DMS53 (cell line): ENCODE measurements at places on chromosomes 16 and 17.

- DNase-seq, result peak; percentile 22
Observed at GRCh38 chr16:23729503-23730424, 16.7 kb upstream of the ERN2 start.

DNA sequence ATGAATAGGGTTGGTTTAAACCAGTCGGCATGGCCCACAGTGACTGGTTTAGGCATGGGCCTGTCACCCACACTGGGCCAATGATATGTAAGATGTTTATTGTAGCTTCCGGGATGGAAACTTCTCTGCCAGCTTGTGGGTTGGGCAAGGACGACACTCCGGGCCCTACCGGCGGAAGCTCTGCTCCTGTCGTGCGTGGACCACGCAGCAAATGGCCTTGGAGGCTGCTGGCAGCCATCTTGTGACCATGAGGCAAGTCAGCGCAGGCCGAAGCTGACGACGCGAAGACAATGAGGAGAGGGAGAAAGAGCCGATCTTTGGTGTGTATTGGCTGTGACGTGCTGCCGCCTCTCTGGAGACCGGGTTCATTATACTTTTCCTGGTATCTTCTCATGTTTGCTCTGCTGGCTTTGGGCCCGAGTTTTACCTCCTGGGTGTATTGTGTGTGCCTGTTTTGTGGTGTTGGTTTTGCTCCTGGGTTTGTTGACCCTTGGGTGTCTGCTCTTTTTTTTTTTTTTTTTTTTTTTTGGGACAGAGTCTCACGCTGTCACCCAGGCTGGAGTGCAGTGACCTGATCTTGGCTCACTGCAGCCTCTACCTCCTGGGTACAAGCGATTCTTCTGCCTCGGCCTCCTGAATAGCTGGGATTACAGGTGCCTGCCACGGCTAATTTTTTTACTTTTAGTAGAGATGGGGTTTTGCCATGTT is 15.4 kb downstream of the SLC25A10 start:
- peak; percentile 87 for DNase-seq

DNA sequence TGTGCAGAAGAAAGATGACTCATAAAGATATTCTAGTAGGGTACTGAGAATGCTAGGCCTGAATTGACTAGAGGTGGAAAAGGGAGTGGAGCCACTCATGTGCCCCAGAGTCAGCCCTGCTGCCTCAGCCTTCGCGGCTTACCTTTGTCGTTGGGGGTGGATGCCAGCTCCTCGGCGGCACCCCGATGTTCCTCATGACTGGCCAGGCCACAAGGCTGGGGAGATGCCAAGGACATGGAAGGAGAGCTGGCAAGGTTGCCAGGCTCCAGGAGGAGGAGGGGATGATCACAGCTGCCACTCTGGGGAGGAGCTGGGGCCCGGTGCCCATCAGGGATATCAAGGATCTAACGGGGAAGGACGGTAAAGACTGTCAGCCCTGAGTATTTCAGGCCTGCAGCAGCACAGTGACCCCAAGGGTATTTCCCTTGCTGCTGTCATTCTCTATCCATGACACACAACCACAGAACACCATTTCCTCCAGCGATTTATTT is 9.7 kb upstream of the SLC35B1 start:
- no peak for DNase-seq

DNA sequence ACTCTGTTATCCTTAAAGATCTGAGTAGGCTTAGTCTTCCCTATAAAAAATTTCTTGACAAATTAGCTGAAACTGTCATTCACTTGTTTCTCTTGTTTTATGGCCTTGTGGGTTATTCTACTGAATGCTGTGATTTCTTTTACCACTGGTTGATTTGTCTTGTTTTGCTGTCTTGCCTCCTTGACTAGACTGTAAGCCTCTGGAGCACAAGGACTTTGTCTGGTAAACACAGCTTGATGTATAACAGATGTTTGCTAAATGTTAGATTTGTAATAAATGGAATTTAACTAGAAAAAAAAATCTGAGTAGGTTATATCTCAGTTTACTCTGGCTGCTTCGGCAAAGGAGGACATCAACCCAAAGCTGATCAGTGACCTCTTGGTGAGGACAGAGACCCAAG is 21.6 kb downstream of the VAC14 start:
- DNase-seq, result no peak

GRCh38 chr16:12081048-12081404 is 104.5 kb downstream of the SNX29 start:
- DNase-seq, result no peak

- DNase-seq, result peak; percentile 61
Observed at GRCh38 chr17:57862694-57863667, 13.1 kb upstream of the MRPS23 start.

DNA sequence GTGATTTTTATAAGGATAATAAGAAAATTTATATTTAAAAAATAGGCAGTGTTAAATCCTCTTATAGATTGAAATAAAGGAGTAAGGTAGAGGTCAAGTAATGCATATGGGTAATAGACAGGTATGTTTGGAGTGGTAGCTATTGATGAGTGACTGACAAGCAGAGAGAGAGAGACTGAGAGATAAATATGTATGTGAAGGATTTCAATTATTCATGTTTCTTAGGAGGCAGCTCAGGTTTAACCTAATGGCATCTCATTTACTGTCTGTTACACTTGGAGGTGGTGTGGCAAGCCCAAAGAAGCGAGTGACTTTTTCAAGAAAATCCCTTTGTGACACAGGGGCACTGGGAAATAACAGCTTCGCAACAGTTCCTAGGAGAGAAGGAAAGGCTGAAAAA is 120.2 kb downstream of the KIF2B start:
- no peak for DNase-seq

DNA sequence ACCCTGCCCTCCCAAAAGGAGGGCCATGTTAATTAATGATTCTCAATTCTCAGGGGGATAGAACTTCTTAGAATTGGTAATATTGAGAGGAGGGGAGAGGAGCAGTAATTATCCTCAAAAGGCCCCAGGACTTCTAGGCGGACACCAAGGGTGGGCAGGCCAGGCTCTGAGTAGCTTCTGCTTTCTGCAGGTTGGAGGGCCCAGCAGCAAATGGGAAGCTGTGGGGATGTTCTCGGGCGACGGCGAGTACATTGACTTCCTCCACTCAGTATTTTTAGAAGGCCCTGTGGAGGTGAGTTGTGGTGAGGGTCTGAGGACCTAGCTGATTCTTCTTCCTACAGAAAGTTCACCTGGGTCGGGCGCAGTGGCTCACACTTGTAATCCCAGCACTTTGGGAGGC is 57.5 kb downstream of the DNAH2 start:
- no peak for DNase-seq

DNA sequence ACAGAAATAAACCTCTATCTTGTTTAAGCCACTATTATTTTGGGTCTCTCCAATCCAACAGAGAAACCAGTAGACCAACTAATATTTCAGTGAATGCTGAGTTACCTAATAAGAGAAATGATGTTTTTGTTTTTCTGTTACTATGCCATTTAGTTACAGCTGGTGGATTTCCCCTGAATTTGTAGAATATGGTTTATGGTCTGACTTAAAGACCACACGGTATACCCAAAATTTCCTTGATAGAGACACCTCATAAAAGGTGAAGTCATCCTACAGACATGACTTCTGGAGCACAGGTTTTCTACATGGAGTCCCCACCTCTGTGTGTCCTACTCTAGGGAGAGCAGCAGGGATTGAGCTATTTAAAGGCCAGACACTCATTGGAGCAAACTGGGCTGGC is 13.3 kb downstream of the PIK3R5 start:
- no peak for DNase-seq

GRCh38 chr16:3995001-3995400 is 114.5 kb upstream of the CREBBP start:
- no peak for DNase-seq

DNA sequence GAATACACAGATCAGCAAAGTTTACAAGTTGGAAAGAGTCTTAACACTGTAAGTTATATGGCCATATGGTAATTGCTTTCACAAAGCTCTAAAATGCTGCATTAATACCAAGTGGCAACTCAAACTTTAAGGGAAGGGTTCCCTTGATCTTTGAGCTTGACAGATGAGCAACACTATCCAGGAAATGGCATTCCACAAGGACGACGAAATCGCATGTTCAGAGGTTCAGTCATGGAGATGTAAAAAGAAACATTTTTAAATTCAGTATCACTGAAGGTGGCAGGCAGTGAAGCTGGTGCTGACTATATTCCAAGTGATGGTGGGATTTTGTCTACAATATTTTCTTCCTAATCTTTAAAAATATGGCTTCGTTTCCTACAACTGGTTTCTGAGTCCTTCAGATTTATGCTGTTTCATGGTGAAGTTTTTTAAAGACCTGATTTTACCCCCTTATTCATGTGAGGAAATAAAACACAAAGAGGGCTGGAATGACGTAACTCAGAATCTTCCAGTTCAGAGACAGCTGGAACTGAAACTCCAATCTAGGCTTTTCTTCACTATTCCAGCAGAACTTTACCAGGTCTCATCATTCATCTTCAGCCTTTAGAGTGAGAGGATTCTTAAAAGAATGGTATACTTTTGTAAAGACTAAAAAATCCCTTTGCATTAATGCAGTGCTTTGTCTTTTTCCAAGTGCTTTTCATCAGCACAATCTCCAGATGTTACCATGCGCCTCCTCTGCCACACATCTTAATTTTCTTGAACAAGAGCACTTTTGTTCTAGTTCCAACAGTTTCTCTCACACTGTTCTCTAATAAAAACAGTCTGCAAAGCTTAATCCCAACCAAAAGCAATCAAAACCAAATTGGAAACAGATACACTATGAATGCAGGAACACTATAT is 20.2 kb downstream of the CHCT1 start:
- DNase-seq, result no peak

GRCh38 chr16:55418586-55418985 is 60.4 kb upstream of the MMP2 start:
- no peak for DNase-seq

DNA sequence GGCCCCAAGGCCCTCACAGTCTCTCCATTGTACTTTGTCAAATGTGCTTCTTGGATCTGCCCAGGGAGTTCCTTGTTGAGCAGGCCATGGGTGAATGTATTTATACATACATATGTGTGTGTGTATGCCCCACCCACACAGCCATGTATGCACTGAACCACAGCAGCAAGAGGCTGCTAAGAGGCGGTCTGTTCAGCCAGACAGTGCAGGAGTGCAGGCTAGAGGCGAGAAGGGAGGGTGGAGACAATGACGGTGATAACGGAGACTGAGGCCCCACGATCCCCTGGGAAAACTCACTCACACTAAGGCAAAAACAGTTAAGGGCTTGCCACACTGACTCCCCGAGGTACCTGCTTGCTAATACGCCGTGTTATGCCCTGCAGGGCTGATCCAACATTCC is 151.0 kb upstream of the CDC42EP4 start:
- DNase-seq, result peak; percentile 53

DNA sequence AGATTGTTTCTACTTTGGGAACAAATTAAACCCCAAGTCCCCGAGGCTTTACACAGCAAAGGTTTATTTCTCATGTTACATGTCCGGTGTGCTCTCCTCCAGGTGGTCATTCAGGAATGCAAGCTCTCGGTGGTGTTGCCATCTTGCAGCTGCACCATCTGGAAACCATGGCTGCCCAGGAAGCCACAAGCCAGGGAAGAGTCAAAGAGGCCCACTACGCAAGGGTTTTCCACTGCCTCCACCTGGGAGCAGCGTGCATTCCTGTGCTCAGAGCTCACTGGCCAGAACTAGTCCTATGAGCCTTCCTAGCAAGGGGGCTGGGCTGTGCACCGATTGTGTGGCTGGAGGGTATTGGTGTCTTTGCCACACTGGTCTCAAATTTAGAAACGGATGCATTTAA is 128.8 kb upstream of the FOXF1 start:
- DNase-seq, result no peak

- DNase-seq, result no peak
Observed at GRCh38 chr16:81752225-81752875, 26.7 kb upstream of the PLCG2 start.

DNA sequence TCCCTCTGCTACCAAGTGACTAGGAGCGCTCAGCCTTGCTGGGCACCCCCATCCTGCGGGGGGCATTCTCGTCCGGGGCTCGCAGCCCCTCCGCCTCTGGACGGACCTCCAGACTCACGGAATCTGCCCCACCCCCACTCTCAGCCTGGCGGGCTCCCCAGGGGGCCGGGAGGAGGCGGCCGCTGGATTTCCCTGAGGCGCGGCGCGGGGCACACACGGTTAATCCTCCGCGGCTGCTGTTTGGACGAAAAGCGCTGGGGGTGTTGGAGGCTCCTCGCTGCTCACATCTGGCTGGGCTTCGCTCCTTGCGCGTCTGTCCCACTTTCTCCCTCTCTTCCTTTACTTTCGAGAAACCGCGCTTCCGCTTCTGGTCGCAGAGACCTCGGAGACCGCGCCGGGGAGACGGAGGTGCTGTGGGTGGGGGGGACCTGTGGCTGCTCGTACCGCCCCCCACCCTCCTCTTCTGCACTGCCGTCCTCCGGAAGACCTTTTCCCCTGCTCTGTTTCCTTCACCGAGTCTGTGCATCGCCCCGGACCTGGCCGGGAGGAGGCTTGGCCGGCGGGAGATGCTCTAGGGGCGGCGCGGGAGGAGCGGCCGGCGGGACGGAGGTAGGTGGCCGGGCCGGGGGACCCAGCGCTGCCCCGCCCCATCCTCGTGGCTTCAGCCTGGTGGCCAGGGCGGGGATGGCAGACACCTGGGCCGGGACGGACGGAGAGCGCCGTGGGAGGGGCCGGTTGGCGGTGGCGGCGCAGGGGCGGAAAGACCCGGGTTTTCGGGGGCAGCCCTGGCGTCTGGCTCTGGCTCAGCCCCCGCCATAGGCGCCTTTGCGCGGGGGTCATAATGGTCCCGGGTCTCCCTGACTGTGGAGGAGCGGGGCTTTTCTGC is at the start of gene C1QTNF1:
TSS of gene C1QTNF1 (plus strand) at position 284 of the 886 bp plus-strand sequence. CDS start 19,800 bp downstream, outside the sequence.
- DNase-seq, result peak; percentile 83

- no peak for DNase-seq
Observed at GRCh38 chr17:44310609-44311376, 2.4 kb downstream of the RUNDC3A start.

DNA sequence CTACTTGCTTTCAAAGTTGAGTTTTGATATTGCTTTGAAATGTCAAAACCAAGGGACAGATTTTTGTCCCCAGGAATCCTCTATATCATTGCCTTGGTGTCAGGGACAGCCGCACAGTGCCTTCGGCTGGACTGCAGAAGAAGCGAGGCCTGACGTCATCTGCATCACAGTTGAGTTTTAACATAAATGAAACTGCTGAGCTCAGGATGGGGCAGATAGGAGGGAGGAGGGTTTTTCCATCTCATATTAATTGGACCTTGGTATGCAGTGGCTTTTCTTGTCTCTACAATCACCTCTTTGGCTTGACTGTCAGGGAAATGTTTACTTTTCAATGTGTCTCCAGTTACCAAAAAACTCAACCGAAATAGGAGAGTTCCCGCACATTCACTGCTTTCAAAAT is 111.3 kb downstream of the AATF start:
- no peak for DNase-seq

DNA sequence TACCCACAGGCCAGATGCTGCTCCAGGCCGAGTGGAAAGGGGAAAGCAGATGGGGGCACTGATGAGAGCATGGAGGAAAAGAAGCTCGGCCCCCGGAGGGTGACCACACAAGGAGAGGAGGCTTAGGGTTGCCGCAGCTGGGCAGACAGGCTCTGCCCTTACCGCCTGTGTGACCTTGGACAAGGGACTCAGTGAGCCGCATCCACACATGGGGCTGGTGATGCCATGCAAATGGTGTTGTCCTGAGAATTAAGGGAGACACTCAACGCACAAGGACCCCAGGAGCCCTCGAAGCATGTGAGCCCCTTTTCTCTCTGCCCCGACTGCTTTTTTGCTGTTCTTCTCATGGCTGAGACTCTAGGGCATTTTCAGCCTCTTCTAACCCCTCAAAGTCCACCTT is 61.0 kb downstream of the PLXDC1 start:
- DNase-seq, result no peak
